ENCODE measurements at places on chromosomes 1 and 21.

DNA sequence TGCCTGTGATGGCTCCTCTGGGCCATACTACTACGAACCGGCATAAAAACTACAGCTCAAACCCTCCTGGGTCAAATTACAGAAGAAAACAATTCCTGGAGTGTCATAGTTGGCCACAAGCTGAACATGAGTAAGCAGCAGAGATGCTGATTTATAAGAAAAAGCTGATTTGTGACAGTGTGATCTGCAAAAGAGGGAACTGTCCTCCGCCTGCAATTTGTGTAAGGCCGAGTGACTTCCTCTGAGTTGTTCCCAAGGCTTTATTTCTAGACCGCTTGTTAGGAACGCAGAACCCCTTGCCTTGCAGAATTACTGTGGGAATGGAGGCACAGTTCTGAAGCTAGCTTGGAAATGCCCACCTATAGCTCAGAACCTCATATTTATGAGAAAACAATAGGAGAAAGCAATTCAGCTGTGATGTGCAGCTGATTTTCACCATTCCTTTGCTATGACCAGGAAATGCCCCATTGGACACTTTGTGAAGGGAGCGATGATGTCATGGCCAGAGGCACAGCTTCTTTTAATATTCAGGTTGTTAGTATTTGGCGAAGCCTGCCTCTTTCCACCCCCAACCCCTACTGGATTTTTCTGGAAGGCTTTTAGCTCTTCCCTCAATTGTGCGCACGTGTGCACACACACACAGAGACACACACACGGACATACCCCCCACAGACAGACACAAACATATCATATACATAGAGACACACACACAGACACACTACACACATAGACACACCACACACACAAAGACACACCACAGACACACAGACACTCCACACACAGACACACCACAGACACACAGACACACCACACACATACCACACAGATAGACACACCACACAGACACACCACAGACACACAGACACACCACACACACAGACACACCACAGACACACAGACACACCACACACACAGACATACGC is 47.6 kb downstream of the IER5 start:
- DNase-seq = no peak

GRCh38 chr1:42748021-42748420 is 8.0 kb upstream of the CLDN19 start:
- DNase-seq = no peak

- peak; percentile 31 for DNase-seq
Observed at GRCh38 chr1:75233302-75233929, 99.2 kb downstream of the LHX8 start.

DNA sequence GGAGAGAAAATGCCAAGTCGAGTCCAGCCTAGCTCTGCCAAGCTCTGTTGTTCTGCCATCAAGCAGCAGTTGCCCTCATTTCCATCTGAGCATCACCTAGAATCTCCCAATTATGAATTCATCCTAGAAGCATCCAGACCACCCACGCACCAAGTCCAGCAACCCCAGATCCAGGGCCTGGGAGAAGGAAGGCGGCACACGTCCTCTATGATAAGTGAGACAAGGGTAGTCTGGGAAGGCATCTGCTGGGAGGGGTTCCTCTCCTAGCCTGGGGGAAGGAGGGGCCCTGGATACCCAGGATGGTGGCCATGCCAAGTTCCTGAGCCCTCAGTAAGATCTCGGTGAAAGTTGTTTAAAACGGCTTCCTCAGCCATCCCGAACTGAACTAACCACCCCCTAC is 70.7 kb downstream of the VWA5B1 start:
- DNase-seq = no peak

DNA sequence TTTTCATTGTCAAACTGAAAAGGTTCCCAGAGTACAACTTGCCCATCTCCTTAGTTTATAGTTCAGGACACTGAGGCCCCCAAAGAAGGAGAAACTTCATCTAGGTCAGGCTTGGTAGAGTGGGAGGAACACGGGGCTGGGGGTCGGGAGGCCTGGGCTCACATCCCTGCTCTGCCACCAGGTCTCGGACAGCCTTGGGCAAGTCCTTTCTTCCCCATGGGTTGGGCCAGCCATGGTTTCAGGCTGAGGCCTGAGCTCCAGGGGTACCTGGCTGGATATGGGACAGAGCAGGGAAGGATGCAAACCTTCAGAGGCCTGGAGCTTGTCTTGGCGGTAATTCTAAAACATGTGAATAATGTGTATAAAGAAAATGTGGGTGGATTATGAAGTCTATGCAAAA is 17.0 kb downstream of the FOXO6 start:
- DNase-seq = no peak

GRCh38 chr1:83790446-83790845 is 208.5 kb downstream of the TTLL7 start:
- no peak for DNase-seq

DNA sequence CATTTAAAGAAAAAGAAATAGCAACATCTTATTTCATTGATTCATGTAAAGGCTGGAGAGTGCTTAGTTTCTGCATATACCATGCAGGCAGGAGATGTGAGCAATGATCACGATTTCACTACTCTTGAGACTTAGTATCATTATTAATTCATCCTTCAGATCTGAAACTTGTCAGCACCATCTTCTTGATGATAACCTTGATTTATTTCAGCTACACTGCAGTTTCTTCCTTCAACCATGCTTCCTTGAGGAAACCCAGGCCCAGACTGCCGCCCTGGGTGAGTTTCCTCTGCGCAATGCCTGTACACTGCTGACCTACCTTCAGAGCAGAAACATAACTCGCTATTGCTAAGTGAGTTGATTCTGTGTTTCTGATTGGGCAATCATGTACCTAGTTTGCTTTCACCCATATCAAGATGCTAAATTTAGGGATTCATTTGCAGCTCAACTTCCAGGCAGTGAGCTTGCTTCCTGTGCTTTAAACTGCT is 13.5 kb upstream of the BCL10 start:
- DNase-seq = no peak

GRCh38 chr21:25573409-25574206 is 33.7 kb downstream of the MRPL39 start:
- peak; percentile 75 for DNase-seq

GRCh38 chr1:207811920-207812720 is 60.3 kb downstream of the CD46 start:
- peak; percentile 70 for DNase-seq
